ENCODE measurements at places on chromosomes 2 and 18.

DNA sequence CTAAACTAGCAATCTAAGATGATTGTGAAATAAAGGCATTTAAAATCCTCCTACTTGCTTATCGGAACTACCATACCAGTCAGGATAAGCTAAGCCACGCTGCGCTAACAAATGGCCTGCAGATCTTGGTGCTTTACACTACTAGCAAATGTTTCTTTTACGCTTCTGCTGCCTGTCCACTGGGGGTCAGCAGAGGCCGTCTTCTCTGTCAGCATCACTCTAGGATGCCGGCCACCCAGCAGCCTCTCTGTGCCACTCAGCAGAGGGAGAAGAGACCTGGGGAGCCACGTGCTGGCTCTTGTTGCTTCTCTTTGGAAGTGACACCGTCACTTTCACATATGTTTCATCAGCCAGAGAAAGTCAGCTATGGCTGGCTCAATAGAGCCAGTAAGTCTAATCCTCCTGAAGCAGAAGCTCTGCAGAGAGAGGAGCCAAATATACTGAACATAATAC, 36.6 kb downstream of the COPS8 start:
- peak; percentile 72 for DNase-seq

DNA sequence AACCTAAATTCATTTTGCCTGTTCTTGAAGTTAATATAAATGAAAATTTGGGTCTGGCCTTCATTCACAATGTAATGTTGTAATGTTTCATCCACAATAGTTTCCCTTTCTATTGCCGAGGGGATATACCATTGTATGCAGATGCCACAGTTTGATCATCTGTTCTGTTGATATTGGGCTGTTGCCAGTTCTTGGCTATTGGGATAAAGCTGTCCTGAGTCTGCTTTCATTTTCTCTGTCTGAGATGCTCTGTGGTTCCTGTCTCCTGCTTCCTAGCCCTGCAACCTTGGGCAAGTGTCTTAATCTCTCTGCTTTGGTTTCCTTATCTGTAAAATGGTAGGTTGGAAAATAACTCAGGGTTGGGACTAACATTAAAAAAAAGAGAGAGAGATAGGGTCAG, 25.2 kb downstream of the B3GNT2 start:
- no peak for DNase-seq

DNA sequence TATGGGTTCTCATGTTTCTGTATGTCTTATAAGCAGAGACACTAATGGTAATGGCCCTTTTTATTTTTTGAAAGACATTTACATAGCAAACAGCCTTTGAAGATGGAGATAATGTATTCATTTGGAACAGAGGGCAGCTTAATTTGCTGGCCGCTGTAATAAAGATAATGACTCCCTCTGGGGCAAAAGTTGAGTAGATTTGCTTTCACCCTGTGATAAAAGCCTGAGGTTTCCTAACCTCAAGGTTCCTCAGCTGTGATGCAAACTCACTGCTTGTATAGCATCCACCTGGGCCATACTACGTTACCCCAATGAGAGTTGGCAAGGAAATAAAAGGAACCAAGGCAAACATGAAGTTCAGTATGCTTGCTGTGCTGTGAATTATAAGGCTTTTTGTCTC, 54.8 kb downstream of the TEX51 start:
- no peak for DNase-seq

- DNase-seq: no peak
Measured at GRCh38 chr2:171247741-171248662, 87.3 kb upstream of the TLK1 start.

DNA sequence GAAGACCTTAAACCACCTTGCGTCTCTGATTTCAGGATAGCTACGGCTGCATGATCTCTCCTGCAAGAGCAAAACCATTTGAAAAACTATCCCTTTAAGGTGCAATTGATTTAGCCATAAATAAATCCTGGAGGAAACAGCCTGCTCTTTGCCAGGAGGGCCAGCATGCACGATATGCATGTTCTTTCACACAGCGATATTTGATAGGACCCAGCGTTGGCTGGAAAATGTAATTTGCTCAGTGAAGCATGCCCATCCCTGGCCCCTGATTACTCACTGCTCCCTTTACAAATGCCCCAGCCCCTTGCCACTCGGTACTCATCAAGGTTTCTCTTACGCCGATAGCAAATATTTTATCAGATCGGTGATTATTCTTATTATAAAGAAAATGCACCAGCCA, 315.4 kb downstream of the CDH2 start:
- DNase-seq: no peak

DNA sequence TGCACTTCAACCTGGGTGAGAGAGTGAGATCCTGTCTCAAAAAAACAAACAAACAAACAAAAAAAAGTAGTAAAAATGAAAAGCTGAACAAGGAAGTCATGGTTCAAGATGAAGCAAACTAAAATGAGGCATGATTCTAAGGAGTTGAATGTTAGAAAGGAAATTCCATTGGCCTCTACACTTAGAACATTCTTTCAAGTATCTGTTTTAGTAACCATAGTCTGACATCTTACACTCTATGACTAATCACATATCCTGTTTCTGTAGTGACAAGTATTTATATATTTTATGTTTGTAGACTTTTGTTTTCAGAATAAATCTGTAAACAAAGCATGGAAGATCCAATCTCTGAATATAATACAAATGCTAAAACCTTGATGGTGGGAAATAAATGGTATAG, 164.1 kb downstream of the KIAA1328 start:
- DNase-seq: no peak

GRCh38 chr2:58339548-58340243, 98.6 kb upstream of the FANCL start:
- DNase-seq: no peak

- no peak for DNase-seq
Measured at GRCh38 chr18:57621246-57621604, 411 bp downstream of the NARS1 start.

DNA sequence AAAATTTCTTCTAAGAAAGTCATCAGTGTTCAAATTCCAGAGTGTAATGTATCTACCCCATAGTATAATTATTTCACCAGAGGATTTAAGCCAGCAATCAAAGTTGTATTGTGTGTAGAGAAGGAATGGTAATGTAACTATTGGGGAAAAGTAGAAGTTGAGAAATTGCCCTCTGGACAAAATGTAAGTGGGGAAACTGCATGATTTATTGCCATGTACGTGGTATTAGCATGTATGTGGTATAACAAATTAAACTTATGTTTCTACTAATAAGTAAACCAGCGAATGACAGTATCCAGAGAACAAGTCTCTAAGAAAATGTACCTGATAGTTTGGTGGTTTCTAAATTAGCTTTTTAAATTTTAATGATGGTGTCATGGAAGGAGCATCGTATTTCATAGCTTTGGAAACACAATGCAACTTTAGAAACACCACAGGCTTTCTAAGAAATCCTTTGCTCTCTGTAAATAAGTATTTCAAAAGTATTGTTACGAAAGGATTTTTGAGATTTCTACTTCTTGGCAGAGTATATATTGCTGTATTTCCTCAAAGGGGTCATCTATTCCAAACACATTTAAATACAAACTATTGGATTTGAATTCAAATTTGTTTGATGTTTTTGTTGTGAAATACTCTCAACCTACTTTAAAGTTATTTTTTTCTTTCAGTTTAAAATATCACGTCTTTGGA, 1018.9 kb upstream of the ZEB2 start:
- no peak for DNase-seq

GRCh38 chr2:2681711-2682251, 350.7 kb upstream of the MYT1L start:
- no peak for DNase-seq

- DNase-seq: no peak
Measured at GRCh38 chr18:58393295-58393694, 235.6 kb downstream of the ALPK2 start.

GRCh38 chr2:705971-706511, 28.8 kb upstream of the TMEM18 start:
- no peak for DNase-seq

GRCh38 chr2:68643011-68643873, at the start of gene PROKR1:
TSS of gene PROKR1 (plus strand) at chr2:68643579. CDS start at chr2:68645822, 2,243 bp downstream.
- DNase-seq: no peak

GRCh38 chr2:154686162-154686561, 12.3 kb upstream of the KCNJ3 start:
- no peak for DNase-seq

DNA sequence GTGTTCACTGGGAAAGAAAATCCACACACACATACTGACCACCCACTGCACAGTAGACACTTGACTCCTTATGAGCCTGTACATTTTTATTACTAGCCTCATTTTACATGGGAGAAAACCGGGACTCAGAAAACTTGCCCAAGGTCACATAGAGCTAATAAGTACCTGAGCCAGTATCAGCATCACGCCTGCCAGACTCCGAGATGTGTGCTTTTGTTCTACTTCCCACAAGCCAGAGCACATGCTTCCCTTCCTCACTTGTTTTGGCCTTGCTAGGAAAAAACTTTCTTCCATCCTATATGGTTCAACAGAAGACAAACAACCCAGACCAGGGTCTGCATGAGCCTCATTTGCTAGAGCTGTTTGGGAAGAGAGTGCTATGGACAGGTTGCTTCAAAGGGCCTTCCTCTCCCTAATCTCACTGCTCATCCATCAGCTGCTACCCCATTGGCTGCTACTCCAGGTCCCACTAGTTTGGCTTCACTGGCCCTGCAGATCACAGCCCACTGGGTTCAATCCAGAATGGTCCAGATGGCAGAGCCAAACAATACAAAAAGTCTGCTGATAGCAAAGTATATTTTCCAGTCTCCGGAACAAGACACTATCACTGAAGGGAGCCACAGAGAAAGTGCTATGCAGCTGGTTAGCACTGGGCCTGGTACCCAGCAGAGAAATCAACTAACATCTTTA, 63.9 kb downstream of the STK39 start:
- DNase-seq: no peak

DNA sequence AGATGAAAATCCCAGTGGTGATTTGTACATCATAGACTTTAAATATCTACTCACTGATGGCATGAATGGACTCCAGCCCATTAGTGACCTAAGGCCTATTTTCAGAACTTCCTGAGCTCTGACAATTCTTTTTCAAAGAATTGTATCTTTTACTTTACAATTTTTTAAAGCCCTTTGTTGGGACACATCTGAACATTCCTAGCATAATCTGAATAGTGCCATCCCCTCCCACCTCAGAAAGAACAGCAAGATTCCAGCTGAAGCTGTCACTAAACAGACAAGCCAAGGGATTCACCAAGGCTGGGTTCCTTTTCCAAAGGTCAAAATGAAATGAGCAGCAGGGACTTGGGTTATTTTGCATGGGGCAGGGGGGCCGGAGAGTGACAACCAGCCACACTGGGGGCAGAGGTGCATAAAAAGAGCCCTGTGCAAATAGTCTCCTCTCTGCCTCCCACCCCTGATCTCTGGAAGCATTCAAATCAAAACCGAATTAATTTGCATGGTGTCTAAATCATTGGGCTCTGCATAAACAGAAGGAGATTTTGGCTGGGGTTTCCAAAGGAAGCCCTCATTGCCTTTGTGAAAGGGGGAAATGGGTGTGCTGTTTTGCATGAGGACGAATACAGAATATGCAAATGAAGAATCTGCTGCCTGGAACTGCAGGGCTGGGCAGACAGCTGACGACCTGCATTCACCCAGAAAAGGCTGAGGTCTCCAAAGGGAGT, 17.2 kb downstream of the EPHA4 start:
- DNase-seq: no peak

GRCh38 chr2:13508671-13509070, 791.9 kb downstream of the TRIB2 start:
- DNase-seq: no peak

GRCh38 chr2:200242570-200242969, 63.9 kb upstream of the SPATS2L start:
- DNase-seq: no peak

DNA sequence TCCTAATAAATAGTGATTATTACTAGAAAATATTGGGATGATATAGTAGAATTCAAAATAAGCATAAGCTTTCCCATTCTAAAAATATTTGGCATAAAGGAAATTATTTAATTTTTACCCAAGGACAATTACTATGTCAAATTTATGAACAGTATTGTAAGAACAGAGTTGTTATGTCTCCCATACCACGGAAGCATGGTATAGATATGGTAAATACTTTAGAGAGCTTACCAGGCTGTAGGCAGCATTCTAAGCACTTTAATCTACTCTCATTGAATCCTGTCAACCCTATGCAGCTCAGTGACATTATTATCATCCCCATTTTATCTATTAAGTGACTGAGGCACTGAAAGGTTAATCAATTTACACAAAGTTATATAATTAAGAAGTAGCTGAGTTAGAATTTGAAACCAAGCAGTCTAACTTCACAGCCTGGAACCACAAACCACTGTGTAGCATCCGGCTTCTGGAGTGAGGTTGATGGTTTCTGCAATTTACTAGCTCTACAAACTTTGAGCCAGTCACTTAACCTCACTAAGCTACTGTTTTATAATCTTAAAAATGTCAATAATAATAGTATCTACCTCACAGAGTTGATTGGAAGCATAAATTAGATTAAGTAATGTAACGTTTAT, 323.7 kb downstream of the ARHGAP15 start:
- DNase-seq: no peak

DNA sequence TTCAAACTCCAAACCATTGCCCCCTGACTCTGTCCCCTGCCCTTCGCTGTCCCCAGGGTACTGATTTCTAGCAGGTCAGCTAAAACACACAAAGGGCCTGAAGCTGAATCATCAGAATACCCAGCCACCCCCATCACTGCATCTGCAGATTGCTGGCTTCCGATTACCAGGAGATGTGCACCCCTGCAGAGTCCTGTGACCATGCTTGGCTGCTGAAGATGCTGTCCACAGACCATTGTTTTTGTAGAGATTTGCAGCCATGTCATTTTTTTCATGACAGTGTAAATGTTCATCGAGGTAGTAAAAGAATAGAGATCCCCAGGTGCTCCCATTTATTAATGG, 463.3 kb downstream of the STK39 start:
- DNase-seq: no peak

- DNase-seq: no peak
Measured at GRCh38 chr2:39483534-39483933, 46.4 kb upstream of the MAP4K3 start.

- no peak for DNase-seq
Measured at GRCh38 chr2:54803783-54804751, 80.6 kb downstream of the EML6 start.

- no peak for DNase-seq
Measured at GRCh38 chr2:85788603-85789002, 34.8 kb downstream of the ATOH8 start.

- DNase-seq: no peak
Measured at GRCh38 chr18:79410731-79411613, 15.2 kb downstream of the NFATC1 start.

GRCh38 chr2:134634054-134634753, 84.6 kb downstream of the TMEM163 start:
- DNase-seq: no peak

GRCh38 chr2:133053541-133053940, 383.5 kb upstream of the LYPD1 start:
- DNase-seq: no peak

DNA sequence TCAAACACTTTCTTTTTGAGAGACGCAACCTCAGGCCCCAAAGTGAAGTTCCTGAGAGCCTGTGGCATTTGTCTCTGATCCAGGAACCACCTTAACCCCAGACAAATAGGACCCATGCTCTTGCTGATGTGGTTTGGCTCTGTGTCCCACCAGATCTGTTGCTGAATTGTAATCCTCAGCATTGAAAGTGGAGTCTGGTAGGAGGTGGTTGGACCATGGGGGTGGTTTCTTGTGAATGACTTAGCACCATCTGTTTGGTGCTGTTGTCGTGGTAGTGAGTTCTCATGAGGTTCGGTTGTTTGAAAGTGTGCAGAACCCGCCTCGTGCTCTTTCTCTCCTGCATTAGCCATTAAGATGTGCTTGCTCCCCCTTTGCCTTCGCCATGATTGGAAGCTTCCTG, 252.6 kb downstream of the FAM210A start:
- DNase-seq: no peak
